NCI-H1105 (cell line): ENCODE measurements at places on chromosomes 4 and X.

DNA sequence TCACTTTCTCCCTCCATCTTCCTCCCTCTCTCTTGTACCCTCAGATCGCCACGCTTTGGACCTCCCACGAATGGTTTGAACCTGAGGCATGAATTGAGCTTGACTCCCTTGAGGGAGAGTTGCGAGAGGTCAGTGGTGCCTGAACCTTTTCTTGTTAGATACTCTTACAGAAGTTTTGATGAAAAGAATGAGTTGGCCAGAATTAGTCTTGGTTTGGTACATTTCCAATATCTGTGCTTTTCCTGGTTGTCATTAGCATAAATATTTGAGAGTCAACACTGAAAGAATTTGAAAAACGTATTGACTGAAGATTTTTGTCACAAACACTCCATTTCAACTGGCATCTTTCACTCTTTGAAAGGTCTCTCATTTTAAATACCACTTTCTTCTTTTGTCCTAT, 510.6 kb upstream of the DIPK2B start:
- no peak for DNase-seq

- DNase-seq = no peak
These were observed 221.6 kb upstream of the LCORL start for GRCh38 chr4:18242919-18243693.

DNA sequence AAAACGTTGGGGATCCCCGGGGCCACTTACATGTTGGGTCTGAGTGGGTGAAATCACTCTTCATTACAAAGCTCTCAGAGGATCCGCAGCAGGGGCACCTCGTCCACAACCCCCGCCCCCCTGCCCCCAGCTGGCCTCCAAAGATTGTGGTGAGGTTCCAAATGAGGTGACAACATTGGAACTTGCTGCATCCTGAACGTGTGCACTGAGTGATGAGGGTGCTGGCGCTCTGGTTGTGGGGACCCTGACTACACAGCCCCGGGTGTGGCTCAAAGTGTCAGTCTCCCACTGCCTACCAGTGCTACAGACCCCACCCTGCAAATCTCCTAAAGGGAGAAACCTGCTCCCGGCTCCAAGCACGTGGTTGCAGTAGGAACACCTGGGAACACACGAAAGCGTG, 111.9 kb downstream of the PHKA2 start:
- no peak for DNase-seq

- no peak for DNase-seq
These were observed 9.0 kb downstream of the TNIP2 start for GRCh38 chr4:2746891-2747695.

DNA sequence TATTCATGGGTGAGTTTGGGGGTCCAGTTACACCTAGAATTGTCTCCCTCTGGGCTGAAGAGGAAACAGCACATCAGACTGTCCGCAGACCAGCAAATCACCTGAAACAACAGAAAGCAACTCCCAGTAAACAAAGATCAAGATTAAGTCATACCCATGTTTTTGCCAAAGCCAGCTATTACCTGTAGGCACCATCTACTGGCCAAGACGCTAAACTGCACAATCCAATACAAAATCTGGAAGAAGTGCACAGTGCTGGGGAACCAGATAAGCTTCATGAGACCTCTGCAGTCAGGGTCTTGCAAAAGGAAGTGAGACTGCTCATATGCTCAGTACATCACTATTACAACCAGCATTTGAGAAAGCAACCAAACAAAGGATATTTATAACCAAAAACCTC, 157.5 kb upstream of the ITM2A start:
- no peak for DNase-seq

GRCh38 chr4:16846540-16847117, 51.8 kb downstream of the LDB2 start:
- no peak for DNase-seq
